ENCODE measurements at places on chromosomes 7 and 10.

DNA sequence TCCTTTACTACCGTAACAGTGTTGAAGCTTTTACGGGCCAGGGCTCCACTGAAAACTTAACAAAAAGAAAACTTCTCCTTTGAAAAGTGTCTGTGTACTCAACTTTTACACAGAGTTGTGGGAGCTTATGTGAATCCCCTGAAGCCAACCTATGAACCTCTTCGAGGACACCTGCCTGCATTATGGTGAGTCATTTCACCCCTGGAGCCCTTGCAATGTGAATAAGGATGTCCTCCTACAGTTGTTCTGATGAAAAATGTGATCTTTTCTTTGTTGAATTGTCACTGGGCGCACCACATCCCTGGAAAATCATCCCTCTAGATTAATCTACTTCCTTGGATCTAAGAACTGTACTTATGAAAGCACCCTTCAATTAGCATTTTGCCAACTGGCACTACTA lies 93.2 kb downstream of the SORCS1 start:
- DNase-seq = no peak

- no peak for DNase-seq
Measured at GRCh38 chr7:158077934-158078910, 509.4 kb downstream of the PTPRN2 start.

- no peak for DNase-seq
Measured at GRCh38 chr7:136030867-136031318, 53.7 kb upstream of the MTPN start.

GRCh38 chr10:127370601-127371000 lies 174.2 kb upstream of the INSYN2A start:
- no peak for DNase-seq

- DNase-seq = no peak
Measured at GRCh38 chr10:129919358-129919757, 44.7 kb downstream of the EBF3 start.

GRCh38 chr10:133297504-133297903 lies 11.2 kb downstream of the TUBGCP2 start:
- DNase-seq = no peak

- no peak for DNase-seq
Measured at GRCh38 chr10:113169111-113169510, 219.1 kb downstream of the TCF7L2 start.

DNA sequence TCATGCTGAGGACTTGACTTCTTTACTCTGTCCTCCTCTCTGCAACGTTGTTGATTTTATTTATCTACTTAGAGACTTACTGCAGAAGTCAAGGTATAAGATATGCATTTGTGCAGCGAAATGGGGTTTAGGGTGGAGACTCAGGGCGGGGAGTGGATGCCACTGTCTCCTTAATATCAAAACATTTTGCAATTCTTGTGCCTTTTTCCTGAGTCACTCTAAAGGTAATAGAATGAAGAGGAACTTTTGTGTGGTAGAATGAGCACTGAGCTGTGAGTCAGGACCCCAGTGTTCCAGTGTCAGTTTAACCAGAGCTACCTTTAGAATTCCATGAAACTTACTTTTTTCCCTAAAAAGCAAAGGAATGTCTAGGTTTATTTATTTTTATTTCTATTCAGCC lies 78.2 kb downstream of the VTI1A start:
- DNase-seq = no peak

DNA sequence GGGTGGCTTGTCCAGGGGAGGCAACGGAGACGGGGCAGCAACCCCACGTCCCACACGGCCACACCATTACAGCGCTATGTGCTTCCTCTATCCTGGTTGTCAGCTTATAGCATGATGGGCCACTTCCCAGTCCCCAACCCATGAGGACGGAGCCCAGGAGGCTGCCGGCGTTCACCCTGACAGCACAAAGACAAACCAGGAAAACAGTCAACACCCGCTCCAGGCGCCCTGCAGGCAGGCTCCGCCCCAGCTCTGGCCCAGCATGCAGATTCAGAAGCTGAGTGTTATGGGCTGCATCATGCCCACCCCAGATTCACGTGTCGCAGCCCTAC lies 14.8 kb downstream of the WDR86 start:
- DNase-seq = no peak

DNA sequence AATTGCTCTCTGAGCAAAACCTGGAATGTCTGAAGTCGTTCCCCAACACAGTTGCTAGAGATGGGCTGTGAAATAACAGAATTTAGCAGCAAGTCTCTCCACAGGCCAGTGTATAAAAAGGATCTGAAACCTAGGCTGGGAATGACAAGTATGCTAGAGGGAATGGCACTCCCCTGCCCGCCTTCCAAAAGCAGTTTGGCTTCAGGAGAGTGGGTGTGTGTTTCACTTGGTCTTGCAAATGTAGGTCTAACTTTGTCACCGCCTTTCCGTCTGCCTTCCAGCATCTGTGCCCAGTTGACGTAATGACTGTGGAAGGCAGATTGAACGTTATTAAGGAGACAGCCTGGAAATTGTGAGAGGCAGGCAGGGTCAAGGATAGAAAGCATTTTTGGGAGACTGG lies 18.0 kb upstream of the MTURN start:
- peak; percentile 37 for DNase-seq

- no peak for DNase-seq
Measured at GRCh38 chr10:113897693-113898618, 43.5 kb downstream of the NHLRC2 start.

DNA sequence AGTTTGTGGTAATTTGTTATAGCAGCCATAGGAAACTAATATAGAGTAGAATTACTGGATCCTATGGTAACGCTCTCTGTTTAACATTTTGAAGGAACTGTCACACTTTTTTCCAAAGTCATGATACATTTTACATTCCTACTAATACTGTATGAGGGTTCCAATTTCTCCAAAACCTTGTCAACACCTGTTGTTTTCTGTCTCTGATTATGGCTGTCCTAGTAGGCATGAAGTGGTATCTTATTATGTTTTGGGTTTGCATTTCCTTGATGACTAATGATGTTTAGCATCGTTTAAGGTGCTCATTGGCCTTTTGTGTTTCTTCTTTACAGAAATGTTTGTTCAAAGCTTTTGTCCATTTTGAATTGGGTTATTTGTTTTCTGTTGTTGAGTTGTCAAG lies 69.6 kb downstream of the VPS50 start:
- DNase-seq = no peak

DNA sequence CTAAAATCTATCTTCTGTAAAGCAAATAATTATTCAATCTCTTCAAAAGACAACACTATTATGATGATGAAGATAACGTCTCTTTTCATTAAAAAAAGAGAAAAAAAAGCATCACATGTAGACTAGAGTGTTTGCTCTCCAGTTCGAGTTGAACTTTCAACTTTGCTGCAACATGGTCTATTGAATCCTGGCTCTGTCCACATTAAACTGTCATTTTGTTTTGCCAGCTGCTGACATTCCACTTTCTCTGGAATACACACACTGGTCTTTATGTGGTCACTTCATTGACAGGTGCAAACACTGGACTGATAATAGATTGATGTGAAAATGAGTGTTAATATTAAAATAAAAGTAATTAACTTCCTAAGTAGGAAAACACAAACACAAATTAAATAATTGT lies 61.7 kb downstream of the PTF1A start:
- DNase-seq = no peak

DNA sequence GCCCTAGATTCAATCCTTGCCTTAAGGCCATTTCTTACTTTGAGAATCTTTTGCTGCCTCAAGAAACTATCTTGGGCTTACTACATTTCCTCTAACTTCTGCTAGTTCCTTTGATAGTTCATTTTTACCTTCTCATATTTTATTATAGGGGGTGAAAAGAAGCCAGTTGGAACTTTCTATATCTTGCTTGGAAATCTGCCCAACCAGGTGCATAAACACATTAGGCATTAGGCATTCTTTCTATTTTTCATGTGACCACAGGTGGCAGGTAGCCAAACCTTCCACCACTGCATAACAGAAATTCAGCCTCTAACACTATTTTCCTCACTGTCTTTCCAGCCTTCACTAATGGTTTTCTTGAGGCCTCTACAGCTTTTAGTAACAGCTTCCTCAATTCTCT lies 300.0 kb upstream of the SP8 start:
- DNase-seq = no peak

GRCh38 chr7:101457001-101457750 lies 94.5 kb downstream of the COL26A1 start:
- DNase-seq = no peak

- no peak for DNase-seq
Measured at GRCh38 chr10:19929506-19930140, 113.4 kb downstream of the PLXDC2 start.

GRCh38 chr7:105613611-105614330 lies 32.5 kb upstream of the EFCAB10 start:
- DNase-seq = no peak

DNA sequence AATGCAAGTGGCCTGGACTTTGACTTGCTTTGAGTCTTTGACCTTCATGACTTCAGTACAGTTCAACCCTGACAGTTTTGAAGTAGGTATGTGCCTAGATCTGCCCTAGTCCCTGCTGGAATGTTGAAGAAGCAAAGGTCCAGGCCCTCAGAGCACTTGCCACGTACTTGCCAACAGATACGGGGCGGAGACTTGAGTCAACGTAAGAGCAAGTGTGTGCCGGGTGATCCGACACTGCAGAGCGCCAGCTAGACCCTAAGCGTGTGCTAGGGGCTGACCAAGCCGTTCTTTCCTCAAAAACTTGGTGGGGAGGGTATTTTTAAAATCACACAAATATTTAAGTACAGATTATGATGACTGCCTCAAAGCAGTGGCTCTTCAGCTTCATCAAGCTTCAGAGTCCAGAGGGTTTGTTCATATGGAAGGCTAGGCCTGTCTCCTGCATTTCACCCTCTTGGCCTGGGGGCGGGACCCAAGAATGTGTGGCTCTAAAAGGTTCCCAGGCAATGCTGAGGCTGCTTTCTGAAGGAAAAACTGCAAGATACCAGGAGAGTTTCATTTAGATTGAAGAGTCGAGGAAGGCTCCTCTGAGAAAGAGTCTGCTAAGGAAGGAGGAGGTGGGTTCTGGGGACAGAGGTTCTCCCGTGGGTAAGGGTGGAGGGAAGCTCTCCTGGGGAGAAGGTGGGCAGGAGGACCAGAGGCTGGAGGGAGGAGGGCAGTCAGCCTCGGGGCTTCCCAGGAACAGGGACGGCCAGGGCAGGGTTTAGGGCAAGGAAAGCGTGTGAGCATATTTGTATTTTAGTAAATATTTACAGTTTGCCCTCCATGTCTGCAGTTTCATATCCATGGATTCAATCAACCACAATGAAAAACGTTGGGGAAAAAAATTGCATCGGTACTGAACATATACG lies 160.3 kb downstream of the EGFR start:
- no peak for DNase-seq

DNA sequence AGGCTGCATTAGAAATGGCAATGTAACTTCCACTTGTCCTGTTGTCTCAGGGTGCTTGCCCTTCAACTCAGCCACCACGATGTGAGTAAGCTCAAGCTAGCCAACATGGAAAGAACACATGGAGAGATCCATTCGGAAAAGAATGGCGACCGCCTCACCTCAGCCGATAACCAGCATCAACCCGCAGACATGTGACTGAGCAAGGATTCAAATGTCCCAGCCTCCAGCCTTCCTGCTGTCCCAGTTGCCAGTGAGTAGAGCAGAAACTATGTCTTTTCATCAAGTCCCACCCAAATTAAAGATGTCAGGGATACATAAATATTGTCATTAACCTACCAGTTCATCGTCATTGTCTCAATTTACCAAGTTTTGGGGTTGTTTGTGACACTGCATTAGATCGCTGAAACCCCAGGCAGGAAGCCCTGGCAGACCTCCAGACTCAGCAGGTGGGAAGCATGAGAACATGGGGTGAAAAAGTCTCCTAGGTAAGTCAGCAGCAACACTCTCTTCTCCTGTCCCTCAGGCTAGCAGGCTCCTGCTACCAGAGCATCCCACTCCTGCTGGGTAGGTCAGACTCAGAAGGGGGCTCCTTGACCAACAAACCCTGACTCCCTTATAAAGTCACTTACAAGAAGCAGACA lies 67.0 kb downstream of the OSBPL3 start:
- DNase-seq = no peak

- no peak for DNase-seq
Measured at GRCh38 chr10:124265776-124266467, 152.8 kb downstream of the OAT start.

DNA sequence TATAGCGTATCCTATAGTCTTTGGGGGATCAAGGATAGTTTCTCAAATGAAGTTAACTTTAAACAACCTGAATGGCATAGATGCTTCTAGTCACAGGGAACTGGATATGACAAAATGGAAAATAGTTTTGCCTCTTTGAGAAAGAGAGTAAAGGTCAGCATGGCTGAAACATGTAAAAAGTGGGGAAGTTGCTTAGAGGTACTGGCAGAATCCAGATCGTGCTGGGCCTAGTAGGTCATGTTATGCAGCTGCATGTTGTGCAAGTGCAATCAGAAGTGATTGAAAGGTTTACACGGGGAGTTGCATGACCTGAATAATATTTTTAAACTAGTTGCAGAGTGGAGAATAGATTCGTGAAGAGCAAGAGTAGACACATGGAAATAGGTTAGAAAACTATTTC lies 201.1 kb upstream of the HDAC9 start:
- DNase-seq = no peak

DNA sequence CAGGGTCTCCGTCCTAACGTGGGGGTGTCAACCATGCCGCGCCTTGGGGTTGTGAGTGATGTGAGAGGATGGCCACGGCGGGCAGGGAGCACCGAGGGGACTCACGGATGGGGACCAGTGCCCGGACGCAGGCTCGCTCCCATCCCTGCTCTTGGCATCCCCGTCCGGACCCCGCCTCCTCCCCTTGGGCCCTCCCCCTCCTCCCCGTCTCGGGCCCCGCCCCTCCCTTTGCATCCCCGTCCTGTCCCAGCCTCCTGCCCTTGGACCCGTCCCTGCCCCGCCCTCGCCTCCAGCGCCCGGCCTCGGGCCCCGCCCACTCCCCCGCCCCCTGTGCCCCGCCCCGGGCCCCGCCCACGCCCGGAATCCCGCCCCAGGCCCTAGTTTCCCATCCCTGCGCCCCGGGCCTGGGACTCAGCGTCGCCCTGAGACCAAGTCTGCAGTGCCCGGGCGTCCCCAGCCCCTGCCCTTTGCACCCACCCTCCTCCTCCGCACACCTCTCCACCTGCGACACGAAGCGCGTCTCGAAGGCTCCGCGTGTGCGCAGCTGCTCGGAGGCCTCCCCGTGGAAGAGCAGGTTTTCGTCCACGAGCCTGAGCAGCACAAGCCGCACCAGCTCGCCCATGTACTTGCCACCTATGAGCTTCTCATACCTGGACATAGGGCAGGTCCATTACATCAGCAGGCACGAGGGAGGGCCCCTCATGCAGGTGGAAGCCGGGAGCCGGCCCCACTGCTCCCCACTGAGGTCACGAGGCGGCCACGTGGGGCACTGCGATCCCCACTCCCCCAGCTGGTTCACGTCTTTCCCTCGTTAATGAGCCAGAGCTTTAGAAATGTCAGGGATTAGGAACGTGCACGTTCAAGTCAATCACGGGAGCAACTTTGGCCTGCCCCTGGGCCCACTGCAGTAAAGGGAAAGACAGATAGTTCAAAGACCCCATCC lies 5.1 kb upstream of the MYL7 start:
- DNase-seq = no peak
